ENCODE measurements at places on chromosomes 7 and 10.

- DNase-seq, result peak; percentile 25
These were observed 9.8 kb downstream of the AGBL3 start for GRCh38 chr7:134996097-134996550.

DNA sequence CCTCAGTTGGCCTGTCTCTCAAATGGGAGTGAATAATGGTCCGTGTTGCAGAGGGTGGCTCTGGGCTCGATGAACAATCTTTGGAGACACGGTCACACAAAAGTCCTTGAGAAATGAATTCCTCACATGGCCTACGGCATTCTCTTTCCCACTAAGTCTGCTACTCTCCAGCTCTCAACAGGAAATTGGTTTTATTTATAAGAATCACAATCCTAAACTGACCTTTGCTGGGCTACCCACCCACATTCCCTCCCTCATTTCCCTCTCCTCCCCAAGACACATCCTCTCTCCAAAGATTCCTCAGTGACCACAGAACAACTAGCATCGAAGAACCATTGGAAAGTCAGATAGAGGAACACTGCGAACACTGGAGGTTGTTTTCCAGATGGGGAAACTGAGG, 4.7 kb downstream of the AFAP1L2 start:
- no peak for DNase-seq

- no peak for DNase-seq
These were observed 3.8 kb upstream of the ADAMTS14 start for GRCh38 chr10:70668454-70668970.

GRCh38 chr7:97145068-97145467, 27.6 kb downstream of the SDHAF3 start:
- DNase-seq, result peak; percentile 62

DNA sequence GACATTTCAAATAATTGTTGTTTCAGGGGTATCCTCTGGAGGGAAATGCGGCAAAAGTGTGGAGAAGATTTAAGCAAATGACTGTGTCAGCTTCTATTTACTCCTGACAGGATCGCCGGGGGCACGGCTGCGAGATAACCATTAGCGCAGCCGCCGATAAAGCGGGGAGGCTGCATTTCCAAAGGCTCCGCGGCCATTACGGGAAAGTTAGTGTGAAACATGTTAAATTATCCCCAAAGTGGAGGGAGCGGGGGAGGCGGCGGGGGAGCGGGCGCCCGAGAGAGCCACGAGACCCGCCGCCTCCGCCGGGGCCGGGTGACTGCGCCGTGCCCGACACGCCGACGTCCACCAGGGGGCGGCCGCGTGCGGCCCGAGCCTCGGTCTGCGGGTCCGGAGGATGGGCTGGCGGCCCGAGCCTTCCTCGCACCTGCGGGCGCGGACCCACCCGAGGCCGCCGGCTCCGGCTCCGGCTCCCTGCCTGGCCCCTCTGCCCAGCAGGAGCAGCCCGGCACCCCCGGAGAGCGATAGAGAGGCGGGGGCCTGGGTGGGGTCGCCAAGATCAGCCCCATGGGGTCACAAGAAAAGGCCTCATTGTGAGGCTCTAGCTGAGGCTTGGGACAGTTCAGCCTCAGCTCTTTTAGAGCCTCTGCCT, 74.4 kb upstream of the PAX2 start:
- DNase-seq, result no peak

DNA sequence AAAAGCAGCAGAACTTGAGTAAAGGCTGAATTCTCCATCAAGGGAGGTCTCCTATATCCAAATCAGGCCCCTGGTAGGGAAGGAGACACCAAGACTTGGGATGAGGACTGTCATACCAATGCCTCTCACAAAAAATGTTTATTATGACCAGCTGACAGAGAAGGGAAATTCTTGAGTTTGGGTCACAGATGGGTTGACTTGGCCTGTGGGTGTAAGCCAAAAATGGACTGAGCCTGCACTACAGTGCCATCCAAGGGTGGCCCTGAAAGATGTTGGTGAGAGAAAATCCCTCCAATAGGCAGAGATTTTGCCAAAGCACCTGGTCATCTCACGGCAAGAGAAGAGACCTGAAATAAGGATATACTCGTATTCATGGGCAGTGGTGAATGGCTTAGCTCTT, 27.0 kb upstream of the PPIF start:
- no peak for DNase-seq

GRCh38 chr10:57880446-57881227, 387.1 kb downstream of the IPMK start:
- DNase-seq, result peak; percentile 4

GRCh38 chr7:4828720-4829383, 33.0 kb downstream of the PAPOLB start:
- no peak for DNase-seq

DNA sequence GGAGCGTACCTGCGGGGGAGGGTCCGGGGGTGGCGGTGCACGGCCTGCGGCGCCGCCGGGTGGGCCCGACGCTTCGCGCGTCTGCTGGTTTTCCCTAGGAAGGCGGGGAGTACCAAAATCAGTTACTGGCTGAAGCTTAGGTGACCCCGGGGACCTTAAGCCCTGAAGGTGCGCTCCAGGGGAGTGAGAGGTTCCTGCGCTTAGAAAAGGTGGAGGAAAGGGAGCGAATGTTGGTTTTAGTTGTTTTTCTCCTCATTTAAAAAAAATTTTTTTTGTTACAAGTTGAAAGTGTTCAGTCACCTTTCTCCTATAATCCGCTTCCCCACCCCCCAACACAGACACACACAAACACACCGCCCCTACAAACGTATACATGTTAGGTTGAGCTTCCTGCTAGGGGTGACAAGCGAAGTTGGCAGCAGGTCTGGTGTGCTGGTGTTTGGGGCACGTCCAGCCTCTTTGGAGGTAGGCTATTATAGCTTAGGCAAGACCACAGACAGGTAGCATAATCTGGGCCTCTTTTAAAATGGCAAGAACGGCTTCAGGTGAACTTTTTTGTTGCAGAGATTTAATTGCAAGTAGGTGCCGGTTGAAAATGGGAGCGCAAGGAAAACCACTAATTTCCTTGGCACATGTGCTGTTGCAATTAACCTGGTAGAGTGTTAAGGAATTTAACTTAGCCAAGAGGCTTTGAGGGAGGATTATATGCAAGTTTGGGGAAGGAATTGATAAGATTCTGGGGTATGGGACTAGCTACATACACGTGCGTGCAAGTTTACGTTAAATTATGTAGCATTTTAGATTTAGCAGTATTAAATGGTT, 945 bp downstream of the ADD3 start:
- DNase-seq, result no peak

DNA sequence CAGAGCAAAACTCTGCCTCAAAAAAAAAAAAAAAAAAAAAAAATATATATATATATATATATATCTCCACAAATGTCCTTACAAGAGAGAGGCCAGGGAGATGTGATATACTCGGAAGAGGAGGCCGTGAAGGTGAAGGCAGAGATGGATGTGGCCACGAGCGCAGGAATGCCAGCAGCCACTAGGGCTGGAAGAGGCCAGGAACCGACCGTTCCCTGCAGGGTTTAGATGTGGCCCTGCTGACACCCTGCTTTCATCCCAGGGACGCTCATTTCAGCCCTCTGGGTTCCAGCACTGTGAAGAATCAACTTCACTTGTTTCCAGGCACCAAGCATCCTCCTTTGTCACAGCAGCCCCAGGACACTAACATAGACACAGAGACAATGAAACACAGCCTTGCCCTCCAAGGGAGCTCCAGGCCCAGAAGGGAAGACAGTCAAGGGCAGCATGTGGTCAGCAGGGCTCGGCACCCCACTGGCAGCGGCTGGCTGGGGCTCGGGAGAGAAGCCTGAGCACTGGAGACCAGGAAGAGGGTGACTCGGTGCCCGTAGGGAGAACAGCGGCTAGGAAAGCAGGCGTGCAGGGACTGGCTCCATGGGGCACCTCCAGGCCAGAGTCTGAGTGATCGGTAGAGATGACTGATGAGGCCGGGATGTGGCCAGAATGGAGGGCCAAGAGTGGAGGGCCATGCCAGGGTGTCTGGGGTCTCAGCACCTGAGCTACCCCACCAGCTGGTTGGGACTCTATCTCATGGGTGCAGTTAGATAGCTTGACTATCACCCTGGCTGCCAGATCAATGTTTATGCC, 7.6 kb downstream of the WDR86 start:
- DNase-seq, result no peak

GRCh38 chr7:70392256-70392876, 739.6 kb upstream of the GALNT17 start:
- DNase-seq, result no peak

DNA sequence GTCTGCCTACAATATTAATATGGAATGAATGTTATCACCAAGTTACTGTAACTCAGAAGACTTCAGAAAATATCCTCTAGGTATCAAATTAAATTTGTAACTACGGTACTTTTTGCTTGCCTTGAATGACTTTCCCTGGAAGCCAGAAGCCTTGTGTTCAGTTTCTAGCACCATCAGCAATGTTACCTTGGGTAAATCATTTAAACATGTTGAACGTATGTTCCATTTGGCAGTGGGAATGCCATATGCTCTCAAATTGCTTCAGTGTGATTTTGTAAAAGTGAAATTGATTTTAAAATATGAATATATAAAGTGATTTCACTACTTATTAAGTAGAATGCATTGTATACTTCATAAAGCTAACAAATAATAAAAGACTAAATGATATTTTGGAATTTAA, 11.2 kb downstream of the RPA3 start:
- no peak for DNase-seq

GRCh38 chr10:30854656-30855055, 177.0 kb downstream of the ZNF438 start:
- DNase-seq, result no peak

- DNase-seq, result no peak
These were observed 956 bp upstream of the KLHDC10 start for GRCh38 chr7:130069179-130069977.

DNA sequence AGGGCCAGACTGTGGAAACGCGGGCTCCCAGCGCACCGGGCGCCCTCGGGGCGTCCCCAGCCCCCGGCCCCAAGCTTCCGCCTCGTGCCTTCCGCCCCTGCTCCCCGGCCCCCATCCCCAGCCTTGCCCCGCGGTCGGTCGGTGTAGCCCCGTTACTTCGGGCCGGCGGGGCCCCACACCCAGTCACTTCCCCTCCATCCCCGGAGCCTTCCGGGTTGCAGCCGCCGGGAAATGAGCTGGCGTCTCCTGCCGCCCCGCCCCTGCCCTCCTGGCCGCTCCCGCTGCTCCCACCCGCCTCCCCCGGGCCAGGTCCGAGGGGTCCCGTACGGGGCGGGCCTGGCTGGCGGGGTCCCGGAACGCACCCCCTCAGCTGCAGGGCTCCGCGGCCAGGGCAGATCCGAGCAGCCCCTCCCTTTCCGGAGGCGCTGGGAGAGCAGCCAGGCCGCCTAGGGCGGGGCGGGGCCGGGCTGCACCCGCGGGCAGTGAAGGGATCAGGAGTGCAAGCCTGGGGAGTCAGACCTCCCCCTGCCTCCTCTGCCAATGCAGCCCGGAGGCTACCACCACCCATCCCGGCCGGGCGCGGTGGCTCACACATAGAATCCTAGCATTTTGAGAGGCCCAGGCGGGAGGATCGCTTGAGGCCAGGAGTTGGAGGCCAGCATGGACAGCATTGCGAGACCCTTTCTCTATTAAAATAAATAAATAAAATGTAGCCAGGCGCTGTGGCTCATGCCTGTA, 709 bp downstream of the ARPC1B start:
- peak; percentile 76 for DNase-seq

DNA sequence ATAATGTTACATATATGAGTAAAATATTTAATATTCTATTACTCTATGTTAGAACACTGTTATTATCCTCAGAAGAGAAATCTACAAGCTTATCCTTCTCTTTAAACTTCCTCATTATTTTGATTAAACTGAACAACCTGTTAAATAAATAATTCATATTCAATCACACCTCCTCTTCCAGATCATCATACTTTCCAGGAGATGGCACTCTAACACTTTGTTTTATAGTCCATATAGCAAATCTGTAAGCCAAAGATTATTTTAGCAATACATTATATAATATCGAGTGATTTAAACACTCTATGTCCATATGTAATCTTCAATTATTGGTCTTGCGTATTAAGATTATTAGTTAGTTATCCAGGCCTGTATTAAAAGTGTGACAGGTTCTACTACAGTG, 694.1 kb downstream of the ANKRD7 start:
- no peak for DNase-seq

- DNase-seq, result no peak
These were observed 13.3 kb downstream of the PRSS2 start for GRCh38 chr7:142784096-142784495.

GRCh38 chr7:86964973-86965726, 94.3 kb downstream of the ELAPOR2 start:
- DNase-seq, result no peak

- peak; percentile 24 for DNase-seq
These were observed 73.5 kb downstream of the SEMA3E start for GRCh38 chr7:83575436-83575835.

DNA sequence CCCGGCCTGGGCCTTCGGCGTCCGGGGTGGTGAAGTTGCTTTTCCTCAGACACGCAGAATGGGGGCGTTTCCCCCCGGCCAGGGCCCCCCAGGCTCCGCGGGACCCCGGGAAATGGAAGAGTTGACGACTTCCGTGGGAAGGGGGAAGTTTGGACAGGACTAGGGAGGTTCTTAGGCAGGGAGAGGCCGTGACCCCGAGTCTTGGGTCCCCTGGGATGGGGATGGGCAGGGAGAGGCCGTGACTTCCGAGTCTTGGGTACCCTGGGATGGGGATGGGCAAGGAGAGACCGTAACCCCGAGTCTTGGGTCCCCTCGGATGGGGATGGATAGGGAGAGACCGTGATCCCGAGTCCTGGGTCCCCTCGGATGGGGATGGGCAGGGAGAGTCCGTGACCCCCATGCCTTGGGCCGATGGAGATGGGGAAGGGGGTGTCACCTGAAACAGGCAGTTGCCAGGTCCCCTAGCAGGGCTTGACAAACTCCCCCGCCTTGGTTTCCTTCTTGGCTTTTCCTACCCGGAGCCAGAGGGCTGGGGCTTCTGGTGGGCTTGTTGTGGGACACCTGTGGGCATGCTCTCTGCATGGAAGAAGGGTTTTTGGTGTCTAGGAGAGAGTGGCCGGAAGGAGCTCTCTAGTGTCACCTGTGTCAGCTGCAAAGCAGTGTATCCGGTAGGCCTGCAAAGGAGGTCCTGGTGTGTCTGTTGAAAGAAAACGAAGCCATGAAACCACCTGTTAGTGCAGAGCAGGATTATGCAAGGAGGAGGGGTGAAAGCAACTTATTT, 1.1 kb downstream of the TRRAP start:
- peak; percentile 88 for DNase-seq

- peak; percentile 18 for DNase-seq
These were observed 225.9 kb downstream of the WDR11 start for GRCh38 chr10:121076776-121077715.
